ENCODE measurements at places on chromosomes 3 and 15.

- no peak for DNase-seq
Observed at GRCh38 chr3:20078194-20078714, 38.0 kb downstream of the KAT2B start.

DNA sequence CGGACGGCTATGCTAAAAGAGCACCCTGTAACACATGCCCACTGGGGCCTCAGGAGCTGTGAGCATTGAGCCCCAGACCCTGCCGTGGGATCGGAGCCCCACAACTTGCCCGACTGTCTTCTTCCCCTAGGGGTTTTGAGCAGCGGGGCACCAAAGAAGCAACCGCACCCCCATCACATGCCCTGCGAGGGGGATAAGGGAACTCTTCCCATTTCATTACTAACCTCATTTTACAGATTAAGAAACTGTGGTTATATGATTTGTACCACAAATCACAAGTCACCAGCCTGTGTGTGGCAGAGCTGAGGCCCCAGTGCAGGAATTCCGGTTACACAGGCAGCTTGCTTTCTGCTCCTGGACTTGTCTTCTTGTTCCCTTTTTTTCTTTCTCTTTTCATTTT is 86.2 kb downstream of the CD47 start:
- no peak for DNase-seq

DNA sequence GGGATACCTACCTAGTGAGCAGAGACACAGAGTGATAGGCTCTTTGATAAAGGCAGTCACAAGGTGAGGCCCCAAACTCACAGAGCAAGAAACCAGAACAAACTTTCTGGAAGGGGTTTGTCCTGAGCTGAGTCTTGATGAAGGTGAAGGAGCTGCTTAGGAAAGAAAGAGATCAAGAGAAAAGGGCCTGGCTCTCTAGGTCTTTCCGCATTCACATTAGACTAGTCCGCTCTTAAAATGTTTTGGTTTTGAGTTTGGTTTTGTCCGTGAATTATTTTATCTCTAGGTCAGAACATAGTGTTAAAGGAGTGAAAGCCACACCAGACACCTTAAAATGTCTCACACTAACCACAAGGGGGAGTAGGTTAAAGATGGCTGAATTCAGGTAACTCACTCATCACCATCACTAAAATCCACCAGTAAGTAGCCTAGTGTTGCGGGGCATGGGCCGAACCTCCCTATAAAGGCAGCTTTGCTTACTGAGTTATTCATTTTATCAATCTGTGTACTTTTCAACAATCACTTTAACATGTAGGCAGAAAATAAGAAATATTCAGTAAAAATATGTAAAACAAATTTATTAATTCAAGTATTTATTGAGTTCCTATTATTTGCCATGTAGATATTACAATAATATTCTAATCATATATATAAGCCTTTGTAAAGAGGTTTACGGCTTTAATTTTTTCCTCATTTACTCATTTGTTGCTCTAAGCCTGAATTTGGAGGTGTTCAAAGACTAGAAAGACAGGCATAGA is 121.5 kb upstream of the TSC22D2 start:
- no peak for DNase-seq

DNA sequence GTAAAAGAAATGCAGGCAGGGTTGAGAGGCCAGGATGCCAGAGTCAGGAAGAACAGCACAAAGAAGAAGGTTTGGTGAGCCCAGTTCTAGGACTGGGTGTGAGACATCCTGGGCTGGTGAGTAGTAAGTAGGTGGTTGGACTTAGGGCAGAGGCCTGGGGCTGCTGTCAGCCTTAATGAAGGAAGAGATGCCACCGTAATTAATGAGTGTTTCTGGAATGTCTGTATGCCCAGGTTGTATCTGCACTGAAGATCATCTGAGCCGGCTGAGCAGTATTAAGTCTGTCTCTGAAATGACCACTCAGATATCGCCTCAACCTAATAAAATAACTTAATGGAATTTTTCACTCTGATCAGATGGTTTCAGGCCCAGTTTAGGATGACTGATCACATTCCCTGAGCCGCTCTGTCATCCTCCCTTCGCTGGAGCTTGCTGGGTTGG is 532.9 kb upstream of the IL12A start:
- DNase-seq, result no peak

GRCh38 chr3:177603148-177603603 is 405.9 kb upstream of the TBL1XR1 start:
- no peak for DNase-seq

GRCh38 chr3:14374444-14374883 is 27.9 kb upstream of the SLC6A6 start:
- DNase-seq, result no peak

DNA sequence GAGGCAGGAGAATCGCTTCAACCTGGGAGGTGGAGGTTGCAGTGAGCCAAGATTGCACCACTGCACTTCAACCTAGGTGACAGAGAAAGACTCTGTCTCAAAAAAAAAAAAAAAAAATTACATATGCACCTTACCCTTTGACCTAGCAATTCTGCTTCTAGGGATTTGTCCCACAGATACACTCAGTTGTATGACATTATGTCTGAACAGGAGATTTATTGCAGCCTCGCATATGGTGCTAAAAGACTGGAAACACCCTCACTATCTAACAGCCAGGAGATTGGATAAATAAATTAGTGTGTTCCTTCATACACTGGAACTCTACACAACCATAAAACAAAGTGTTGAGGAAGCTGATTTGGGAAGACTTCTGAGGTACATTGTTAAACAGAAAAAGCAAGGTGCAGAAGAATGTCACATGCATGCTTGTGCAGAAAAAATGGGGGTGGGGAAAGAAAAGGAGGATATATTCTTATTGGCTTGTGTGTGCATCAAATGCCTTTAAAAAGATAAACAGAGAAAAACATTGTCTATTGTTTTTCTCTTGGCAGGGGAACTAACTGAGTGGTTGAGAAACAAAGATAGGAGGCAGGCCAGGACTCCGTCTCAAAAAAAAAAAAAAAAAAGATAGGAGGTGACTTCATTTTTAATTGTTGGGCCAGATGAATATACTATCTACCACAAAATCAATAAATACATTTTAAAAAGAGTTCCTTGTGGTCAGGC is 30.9 kb downstream of the PPCDC start:
- no peak for DNase-seq

DNA sequence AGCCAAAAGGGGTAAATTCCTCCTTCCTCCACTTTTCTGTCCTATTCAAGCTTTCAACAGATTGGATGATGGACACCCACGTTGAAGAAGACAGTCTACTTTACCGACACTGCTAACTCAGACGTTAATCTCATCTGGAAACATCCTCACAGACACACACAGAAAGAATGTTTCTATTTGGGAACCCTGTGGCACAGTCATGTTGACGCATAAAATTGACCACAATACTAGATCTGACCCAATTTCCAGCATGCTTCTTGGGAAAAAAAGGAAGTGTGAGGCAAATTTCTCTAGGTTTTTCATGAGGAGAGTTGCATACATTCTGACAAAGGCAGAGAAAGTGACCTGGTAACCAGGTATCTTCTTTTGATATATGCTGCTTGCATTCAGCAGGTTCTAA is 594.1 kb downstream of the FGF12 start:
- no peak for DNase-seq

GRCh38 chr3:159045279-159045885 is 243.5 kb downstream of the MFSD1 start:
- DNase-seq, result no peak

- no peak for DNase-seq
Observed at GRCh38 chr3:65048151-65048550, 360.4 kb upstream of the ADAMTS9 start.

GRCh38 chr3:66499881-66500575 is 794 bp downstream of the LRIG1 start:
- DNase-seq, result no peak

DNA sequence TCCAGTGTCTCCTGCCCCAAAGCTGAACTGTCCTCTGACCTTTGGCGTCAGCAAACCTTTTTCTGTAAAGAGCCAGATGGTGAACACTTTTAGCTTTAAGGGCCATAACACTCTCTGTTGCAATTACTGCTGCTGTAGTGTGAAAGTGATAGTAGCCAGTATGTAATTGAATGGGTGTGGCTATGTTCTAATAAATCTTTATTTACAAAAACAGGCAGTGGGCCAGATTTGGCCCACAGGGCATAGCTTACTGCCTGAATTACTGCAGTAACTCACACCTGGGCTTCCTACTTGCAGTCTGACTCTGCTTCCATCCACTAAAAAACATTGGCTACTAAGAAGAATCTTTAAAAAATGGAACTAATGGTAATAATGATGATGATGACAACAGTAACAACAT is 68.0 kb upstream of the SLC6A11 start:
- no peak for DNase-seq

DNA sequence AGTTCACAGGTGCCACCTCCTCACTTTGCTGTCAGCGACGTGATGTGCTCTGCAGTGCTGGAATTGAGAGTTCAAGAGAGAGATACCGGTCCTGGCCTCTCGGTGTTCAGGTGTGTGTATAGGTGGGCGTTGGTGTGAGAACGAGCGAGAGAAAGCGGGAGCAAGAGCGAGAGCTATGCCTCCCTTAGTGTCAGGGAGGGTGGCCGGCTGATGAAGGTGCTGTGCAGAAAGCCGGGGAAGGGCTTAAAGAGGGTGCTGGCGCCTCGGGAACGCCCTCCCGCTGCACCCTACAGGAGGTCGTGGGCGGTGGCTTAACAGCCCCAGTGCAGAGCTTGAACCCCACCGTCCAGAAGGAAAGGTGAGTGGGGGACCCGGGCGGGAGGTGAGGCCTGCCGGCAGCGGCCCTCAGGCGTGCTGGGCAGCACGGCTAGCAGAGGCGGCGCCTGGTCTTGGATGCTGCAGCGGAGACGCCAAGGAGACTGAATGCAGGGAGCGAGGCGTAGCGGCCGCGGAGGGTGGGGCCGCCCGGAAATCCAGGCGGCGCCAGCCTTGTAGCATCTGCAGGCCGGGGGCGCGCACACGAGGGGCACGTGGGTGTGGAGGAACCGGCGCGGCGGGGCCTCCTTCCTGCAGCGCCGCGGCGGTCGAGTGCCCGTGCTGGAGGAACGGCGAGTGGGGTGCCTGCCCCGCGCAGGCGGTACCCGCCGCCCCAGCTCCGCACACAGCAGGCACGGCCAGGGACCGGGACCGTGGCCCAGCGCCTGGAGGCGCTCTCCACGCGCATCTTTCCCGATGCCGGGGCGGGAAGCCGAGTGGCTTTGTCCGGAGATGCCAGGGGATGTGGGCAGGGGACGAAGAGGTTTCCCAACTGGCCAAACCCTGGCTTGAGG is 246.8 kb upstream of the TOPAZ1 start:
- no peak for DNase-seq

GRCh38 chr3:72341920-72342319 is 506.3 kb downstream of the SHQ1 start:
- DNase-seq, result no peak

GRCh38 chr15:25763331-25763751 is 99.8 kb downstream of the ATP10A start:
- no peak for DNase-seq

GRCh38 chr3:15271785-15272381 is 60.5 kb downstream of the SH3BP5 start:
- no peak for DNase-seq

GRCh38 chr3:135382621-135383020 is 582.9 kb upstream of the PPP2R3A start:
- DNase-seq, result no peak

DNA sequence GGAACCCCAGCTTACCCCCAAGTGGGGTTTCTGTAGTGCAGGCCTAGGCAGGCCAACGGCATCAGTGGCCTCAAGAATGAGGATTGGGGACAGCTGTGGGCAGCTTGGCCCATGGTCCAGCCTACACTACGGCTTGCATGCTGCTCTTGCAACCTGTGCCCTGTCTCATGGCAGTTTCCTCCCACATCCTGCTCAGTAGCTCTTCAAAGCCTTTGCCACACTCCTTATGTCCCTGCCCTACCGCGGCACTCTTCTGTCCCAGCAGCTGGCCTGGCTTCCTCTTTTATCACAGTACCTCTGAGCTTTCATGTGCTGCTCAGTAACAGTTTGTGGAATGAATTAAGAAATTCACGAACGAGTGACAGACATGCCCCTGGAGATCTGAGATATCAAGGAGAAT is 431.0 kb downstream of the EPHB1 start:
- no peak for DNase-seq

DNA sequence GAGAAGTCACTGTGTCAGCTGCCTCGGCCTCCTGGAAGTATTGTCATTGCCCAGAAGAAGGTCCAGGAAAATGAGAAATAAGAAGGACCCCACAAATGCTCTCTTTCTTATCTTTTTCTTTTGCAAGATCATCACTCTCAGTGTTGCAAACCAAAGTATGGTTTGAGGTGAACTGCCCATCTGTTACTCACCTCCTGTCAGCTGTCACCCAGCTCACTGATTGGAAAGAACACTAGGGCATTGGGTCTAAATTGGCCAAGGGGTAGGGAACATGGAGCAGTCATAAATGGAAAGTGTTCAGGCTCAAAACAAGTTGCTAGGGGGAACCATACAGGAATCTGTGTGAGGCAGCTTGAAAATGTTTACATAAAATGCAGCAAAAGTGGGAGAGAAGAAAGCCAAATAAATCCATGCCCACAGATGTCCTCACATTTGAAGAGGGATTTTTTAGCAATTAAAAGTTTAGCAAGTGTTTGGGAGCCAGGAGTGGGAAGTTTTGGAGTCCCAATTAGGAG is 431.2 kb upstream of the THBS1 start:
- DNase-seq, result no peak

- DNase-seq, result no peak
Observed at GRCh38 chr3:42096796-42097565, 5.8 kb downstream of the TRAK1 start.

GRCh38 chr3:149299938-149300801 is 33.3 kb downstream of the TM4SF18 start:
- peak; percentile 59 for DNase-seq

DNA sequence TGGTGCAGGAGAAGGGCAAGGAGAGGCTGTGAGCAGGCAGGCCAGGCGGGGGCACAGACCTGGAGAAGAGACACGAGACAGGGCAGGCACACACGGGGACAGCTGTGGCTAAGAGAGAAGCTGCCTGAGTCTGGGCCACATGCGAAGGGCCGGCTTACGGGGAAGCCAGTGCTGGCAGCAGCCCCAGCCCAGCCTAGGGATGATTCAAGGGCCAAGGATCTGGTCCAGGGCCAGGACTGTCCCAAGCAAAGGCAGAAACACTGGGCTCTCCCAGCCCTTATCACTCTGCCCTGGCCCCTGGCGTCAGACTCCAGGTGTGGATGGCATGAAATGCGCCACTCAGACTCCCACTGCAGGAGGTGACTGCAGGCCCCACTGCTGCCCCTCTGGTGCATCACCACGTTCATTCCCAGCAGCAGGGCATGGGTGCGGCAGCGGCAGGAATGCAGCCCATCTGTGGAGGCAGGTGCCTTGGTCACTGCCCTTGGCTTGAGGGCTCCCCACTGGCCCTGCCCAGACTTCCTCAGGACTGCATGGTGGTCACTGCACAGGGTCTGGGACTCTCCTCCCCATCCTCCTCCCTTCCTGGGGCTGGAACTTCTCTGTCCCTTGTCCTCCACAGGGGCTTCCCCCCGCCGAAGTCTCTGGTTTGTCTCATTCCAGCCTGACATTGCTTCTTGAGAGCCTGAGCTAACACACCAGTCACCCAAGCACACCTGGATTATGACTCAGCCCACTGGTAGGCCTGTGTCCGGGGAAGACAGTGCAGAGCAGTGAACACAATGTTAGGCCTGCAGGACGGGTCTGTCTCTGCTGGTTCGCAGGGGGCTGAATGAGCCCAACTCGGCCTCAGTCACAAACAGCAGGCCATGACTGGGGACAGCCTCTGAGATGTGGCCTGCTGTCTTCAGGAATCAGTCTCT is 69.3 kb downstream of the TBC1D2B start:
- no peak for DNase-seq

GRCh38 chr15:81491414-81492096 is 117.5 kb upstream of the TMC3 start:
- DNase-seq, result no peak

GRCh38 chr3:46078712-46079400 is 51.6 kb upstream of the XCR1 start:
- DNase-seq, result peak; percentile 89
